ENCODE measurements at places on chromosomes 5 and 9. TPM values are rescaled to one million over a fixed set of nuclear protein-coding genes. Genes with fewer than 3 reads are reported as not detected.

PHYHD1 gene
- total RNA-seq, result 1.3 TPM

PSD2 gene
- total RNA-seq, result not detected

MYORG gene
- 5.2 TPM for total RNA-seq

PCDHGB7 gene
- 9.4 TPM for total RNA-seq

SH3GL2 gene
- 0.13 TPM for total RNA-seq
